ENCODE measurements at places on chromosomes 4 and X. TPM values are rescaled to one million over a fixed set of nuclear protein-coding genes. Genes with fewer than 3 reads are reported as not detected.

Gene AR
- total RNA-seq: 16.0 TPM

Gene GYG2
- 0.22 TPM for total RNA-seq

Gene RIBC1
- 0.42 TPM for total RNA-seq

Gene CSAG2
- not detected for total RNA-seq

Gene AMOT
- total RNA-seq: 2.7 TPM

Gene PGRMC2
- total RNA-seq: 58.1 TPM

Gene NIPAL1
- total RNA-seq: 1.7 TPM

Gene CT83
- total RNA-seq: not detected

Gene P2RY4
- not detected for total RNA-seq

Gene SLC4A4
- total RNA-seq: not detected

Gene NOX1
- not detected for total RNA-seq

Gene CENPVL1
- total RNA-seq: not detected

Gene CFAP47
- not detected for total RNA-seq

Gene TBC1D8B
- total RNA-seq: 6.6 TPM

Gene IQSEC2
- 9.9 TPM for total RNA-seq

Gene MSANTD1
- 0.88 TPM for total RNA-seq

Gene GAGE12H
- total RNA-seq: not detected

Gene CXCL1
- total RNA-seq: 20.0 TPM

Gene FAM149A
- total RNA-seq: 0.20 TPM

Gene GAGE12E
- total RNA-seq: not detected

Gene TADA2B
- total RNA-seq: 11.5 TPM

Gene UCHL1
- total RNA-seq: 328 TPM

Gene BMX
- total RNA-seq: 86.0 TPM

Gene RNF128
- total RNA-seq: not detected

Gene ZC4H2
- 14.6 TPM for total RNA-seq

Gene CXCL3
- total RNA-seq: 1.3 TPM
